ENCODE measurements at places on chromosomes 2 and 18. TPM values are rescaled to one million over a fixed set of nuclear protein-coding genes. Genes with fewer than 3 reads are reported as not detected.
A peak's percentile ranks its signal among the peaks of the same experiment; 100 is the strongest.

GKN1 gene
- total RNA-seq: not detected

GNLY gene
- total RNA-seq: 21.5 TPM

- H3K4me3 ChIP-seq: no peak overlapping the region
- peak; percentile 27 for DNase-seq
- H3K4me1 ChIP-seq: peaks cover 15% of the 10 kb centered on the region
- H3K36me3 ChIP-seq: no peaks in the 10 kb centered on the region
- no peak overlapping the region for H3K27ac ChIP-seq
- peaks cover 1% of the 10 kb centered on the region for H3K27me3 ChIP-seq
These were observed 78.2 kb upstream of the SLC1A4 start for GRCh38 chr2:64910972-64911433.

GRCh38 chr2:201127152-201127511, 11.2 kb downstream of the CFLAR start:
- H3K27ac ChIP-seq: peak overlapping the region; percentile 97
- peak overlapping the region; percentile 99 for H3K4me3 ChIP-seq
- peaks cover 61% of the 10 kb centered on the region for H3K36me3 ChIP-seq
- peaks cover 65% of the 10 kb centered on the region for H3K4me1 ChIP-seq

DNA sequence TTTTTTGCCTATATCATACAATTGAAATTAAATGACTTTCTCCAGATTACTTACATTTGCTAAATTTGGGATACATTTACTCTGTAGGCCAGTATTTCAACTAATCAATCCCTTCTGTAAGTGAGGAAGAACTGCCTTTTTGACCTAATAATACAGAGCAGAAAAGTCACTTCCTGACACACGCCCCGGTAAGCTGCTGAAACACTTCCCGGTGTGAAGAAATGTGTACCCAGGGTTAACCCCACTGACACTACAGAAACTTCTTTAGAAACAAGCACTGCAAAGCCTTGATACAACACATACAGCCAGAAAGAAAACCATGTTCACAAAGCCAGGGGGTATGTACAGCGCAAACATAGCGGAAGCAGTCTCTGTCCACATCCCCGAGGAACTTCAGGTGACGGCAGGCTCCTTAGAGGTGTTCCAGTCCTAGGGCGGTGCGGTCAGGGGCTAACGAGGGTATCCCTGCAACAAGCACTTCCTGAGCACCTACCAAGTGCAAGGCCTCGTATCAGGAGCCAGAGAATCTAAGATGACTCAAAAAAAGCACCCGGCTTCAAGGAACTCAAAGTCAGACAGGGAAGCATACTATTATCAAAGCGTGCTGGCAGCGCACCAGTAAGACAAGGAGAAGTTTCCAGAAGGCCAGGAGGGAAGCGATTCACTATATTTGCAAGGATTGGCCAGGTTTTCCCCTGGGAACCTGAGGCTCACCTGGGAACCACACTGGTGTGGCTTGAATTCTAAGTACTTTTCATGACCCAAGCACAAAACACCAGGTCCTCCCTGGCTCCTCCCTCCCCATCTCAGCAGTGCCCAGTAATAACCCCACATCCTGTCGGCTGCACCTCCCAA, 46.6 kb downstream of the ZNF516 start:
- H3K4me1 ChIP-seq: peaks cover 19% of the 10 kb centered on the region
- DNase-seq: peak; percentile 6
- H3K36me3 ChIP-seq: no peaks in the 10 kb centered on the region
- H3K4me3 ChIP-seq: no peak overlapping the region
- no peak overlapping the region for H3K27ac ChIP-seq
- H3K27me3 ChIP-seq: peaks cover 35% of the 10 kb centered on the region

All from activated CD4-positive, alpha-beta memory T cell treated with anti-CD3 and anti-CD28 coated beads for 36 hours (primary cell).